SJSA1 (cell line): ENCODE measurements at places on chromosomes 11 and 22. TPM values are rescaled to one million over a fixed set of nuclear protein-coding genes. Genes with fewer than 3 reads are reported as not detected.

Gene NRGN
- total RNA-seq, result 2.9 and 5.2 TPM in 2 replicates

Gene OR2D2
- total RNA-seq, result not detected in 2 replicates

Gene NRXN2
- total RNA-seq, result not detected in 2 replicates

DNA sequence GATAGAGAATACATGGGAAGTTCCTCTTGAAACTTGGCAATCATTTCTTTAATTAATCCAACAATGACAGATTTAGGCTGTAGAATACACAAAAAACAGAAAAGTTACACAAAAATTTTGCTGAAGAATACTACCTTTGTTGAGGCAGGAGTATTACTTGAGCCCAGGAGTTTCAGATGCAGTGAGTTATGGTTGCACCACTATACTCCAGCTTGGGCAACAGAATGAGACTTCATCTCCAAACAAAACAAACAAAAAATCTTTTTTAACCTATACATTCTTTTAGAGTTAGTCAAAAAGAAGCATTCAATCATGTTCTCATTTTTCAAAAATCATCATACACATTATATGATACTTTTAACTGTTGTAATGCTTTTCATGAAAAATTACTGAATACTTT lies 22.1 kb downstream of the UEVLD start:
- DNase-seq, result no peak
- no peak overlapping the region for H3K27ac ChIP-seq
- no peak overlapping the region for H3K4me3 ChIP-seq

DNA sequence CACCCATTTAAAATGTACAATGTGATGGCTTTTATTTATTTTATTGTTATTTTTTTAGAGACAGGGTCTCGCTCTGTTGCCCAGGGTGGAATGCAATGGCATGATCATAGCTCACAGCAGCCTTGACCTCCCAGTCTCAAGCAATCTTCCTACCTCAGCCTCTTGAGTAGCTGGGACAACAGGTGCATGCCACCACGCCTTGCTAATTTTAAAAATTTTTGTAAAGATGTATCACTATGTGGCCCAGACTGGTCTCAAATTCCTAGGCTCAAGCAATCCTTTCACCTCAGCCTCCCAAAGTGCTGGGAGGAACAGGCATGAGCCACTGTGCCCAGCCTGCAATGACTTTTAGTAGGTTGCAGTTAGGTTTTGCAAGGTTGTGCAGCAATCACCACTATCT lies 14.3 kb downstream of the CLDN5 start:
- peaks cover 71% of the 10 kb centered on the region for H3K36me3 ChIP-seq
- H3K27ac ChIP-seq, result no peak overlapping the region
- H3K27me3 ChIP-seq, result no peaks in the 10 kb centered on the region
- no peak for DNase-seq

DNA sequence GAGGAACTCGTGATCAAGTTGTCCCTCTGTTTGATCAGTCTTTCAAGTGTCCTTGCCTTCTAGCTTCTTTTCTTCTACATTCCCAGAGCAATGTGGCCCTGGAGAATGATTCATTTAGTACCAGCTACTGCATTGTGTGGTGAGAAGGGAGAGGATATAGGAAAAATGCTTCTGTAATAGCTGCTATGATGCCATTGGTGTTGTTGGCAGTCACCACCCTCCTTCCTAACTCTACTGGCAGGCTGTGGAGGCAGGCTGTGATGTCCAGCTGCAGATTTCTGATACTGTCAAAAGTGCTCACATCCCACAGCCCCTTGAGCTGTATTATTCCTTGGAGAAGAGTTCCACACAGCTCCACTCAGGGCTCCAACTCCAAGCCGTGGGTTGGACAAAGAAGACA lies 52.8 kb downstream of the ENDOD1 start:
- H3K36me3 ChIP-seq, result no peaks in the 10 kb centered on the region
- H3K27me3 ChIP-seq, result no peaks in the 10 kb centered on the region
- no peak for DNase-seq
- no peak overlapping the region for H3K27ac ChIP-seq

Gene DCHS1
- total RNA-seq, result 7.8 and 12.0 TPM in 2 replicates
